ENCODE measurements at places on chromosomes 2 and 18. TPM values are rescaled to one million over a fixed set of nuclear protein-coding genes. Genes with fewer than 3 reads are reported as not detected.

The EFHD1 gene
- 0.95 TPM for total RNA-seq

DNA sequence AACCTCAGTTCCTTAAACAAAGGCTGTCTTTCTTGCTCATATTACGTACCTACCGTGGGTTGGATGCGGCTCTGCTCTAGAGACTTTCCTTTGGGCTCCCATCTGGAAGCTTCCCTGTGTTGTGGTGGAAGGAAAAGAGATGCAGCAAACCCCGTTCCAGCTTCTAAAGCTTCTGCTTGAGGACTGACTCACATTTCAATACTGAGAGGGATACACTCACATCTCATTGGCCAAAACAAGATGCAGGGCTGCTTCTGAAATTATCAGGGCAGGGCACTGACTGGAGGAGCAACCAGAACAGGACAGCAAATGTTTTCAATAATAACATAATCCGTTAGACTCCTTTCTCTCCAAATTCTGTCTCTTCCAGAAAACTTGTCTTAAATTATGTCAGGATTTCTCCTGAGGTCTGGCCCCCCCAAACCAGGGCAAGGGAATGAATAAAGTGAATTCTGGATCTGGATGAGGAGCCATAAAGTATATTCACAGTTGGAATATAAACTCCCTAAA is 4.5 kb upstream of the MYO5B start:
- no peak for DNase-seq

The SPEG gene
- 4.9 TPM for total RNA-seq

The HOXD13 gene
- total RNA-seq: 20.7 TPM

GRCh38 chr2:48940606-48941005 is 185.1 kb upstream of the LHCGR start:
- DNase-seq: no peak

GRCh38 chr2:69693775-69694450 is 48.0 kb upstream of the ANXA4 start:
- peak; percentile 38 for DNase-seq

DNA sequence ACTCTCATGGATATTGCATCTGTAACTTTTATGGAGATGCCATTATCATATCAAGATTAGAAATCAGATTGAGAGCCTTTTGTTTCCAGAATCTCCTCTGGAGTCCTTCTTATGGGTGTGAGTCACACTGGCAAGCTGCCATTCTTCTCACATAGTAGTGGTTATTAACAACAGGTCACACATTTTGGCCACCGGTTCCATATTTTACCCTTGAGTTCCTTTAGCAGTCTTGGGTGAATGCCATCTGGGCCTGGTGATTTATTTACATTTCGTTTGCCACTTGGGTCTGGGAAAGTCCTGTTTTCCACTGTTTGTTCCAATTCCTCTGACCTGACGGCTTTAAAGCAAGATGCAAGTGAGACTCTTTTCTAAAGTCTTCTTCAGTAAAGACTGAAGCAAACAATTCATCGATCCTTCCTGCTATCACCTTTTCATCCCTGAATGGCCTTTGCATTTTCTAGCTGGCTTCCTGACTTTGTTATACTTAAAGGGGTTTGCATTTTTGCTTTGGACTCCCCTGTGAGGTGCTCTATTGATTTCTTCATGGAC is 80.5 kb upstream of the CAVIN2 start:
- peak; percentile 92 for DNase-seq

DNA sequence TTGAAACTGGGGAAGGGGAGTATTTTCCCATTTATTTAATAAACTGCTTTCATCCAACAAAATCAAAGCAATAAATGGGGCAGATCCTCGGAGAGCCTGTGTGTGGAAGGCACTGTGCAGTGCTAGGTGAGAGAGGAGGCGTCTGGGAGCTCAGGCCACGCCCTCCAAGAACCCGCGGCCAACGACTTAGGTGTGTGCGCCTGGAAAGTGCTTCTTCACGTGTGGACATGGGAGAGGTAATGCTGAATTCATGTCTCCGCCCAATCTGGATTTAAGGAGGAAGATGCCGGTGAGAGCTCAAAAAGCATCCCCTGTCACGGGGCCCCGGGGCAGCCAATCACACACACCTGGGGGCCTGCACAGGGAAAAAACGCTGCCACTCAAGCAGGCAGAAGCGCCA is 77.4 kb downstream of the HDAC4 start:
- DNase-seq: no peak

The SH3RF3 gene
- total RNA-seq: 3.0 TPM

The USP34 gene
- 51.6 TPM for total RNA-seq

The IMPACT gene
- 38.3 TPM for total RNA-seq

Measured in Daoy (cell line).